ENCODE measurements at places on chromosomes 2 and 18. TPM values are rescaled to one million over a fixed set of nuclear protein-coding genes. Genes with fewer than 3 reads are reported as not detected.

DNA sequence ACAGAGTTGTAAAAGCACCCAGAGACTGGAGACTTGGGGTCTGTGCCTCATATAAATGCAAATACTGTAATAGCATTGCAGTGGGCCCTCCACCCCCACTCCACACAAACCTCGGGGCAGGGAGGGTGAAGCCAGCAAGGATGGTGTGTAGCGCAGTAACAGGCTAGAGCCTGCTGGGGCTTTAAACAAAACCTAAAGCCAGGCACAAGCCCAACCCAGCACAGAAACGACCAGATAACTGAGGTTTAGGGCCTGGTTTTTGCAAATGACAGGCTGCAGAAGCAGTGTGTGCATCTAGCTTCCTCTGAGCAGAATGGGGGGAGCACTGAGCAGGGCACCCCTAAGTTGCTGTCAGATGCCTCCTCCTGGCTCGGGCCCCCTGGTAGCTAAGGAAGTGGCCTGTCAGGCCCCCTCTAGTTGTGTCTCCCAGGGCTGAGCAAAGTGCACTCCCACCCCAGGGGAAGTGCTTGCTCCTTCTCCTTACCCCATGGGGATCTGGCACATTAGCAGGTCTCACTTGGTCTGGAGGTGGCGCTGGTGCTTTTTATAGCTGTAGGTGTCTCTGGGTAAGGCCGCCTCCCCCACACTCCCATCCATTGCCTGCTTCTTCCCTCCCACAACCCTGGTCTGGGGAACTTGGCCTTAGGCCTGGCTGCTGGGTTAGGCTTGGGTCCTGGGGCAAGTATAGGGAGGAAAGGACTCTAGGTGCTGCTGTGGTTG is 135.1 kb downstream of the CELF4 start:
- DNase-seq, result no peak
- H3K36me3 ChIP-seq, result no peaks in the 10 kb centered on the region

GRCh38 chr2:237922641-237923361 is 44.0 kb upstream of the UBE2F start:
- H3K27ac ChIP-seq, result no peak overlapping the region
- no peaks in the 10 kb centered on the region for H3K36me3 ChIP-seq
- peaks cover 14% of the 10 kb centered on the region for H3K4me1 ChIP-seq
- no peaks in the 10 kb centered on the region for H3K27me3 ChIP-seq
- DNase-seq, result no peak

- H3K36me3 ChIP-seq, result no peaks in the 10 kb centered on the region
- no peak overlapping the region for H3K4me3 ChIP-seq
- no peak for DNase-seq
- no peaks in the 10 kb centered on the region for H3K27me3 ChIP-seq
- no peak overlapping the region for H3K27ac ChIP-seq
Observed at GRCh38 chr2:68099260-68099659, 36.5 kb upstream of the C1D start.

DNA sequence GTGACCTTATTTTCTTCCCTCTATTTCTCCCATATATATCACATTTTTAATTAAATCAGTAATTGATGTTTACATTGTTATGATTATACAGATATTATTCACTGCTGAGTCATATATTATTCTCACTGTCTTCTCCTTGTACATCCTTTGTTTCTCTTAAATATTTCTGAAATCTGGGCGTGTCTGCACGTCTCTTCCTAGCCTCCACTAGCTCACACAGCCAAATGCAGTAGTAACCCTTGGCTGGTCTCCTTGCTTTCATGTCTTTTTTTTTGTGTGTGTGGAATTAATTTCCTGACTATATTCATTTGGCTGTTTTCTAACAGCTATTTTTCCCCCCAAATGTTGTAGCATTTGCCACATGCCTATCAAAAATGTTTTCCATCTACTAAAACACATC is 15.8 kb downstream of the CCNYL1 start:
- H3K4me1 ChIP-seq, result peaks cover 39% of the 10 kb centered on the region
- no peaks in the 10 kb centered on the region for H3K27me3 ChIP-seq
- peak overlapping the region; percentile 33 for H3K4me3 ChIP-seq
- no peak for DNase-seq
- peak overlapping the region; percentile 56 for H3K27ac ChIP-seq
- peaks cover 23% of the 10 kb centered on the region for H3K36me3 ChIP-seq

- no peak overlapping the region for H3K4me3 ChIP-seq
- no peaks in the 10 kb centered on the region for H3K27me3 ChIP-seq
- no peak for DNase-seq
- H3K27ac ChIP-seq, result no peak overlapping the region
- no peaks in the 10 kb centered on the region for H3K4me1 ChIP-seq
- peaks cover 3% of the 10 kb centered on the region for H3K36me3 ChIP-seq
Observed at GRCh38 chr18:75350512-75350839, 77.0 kb downstream of the SMIM21 start.

- H3K4me1 ChIP-seq, result no peaks in the 10 kb centered on the region
- H3K4me3 ChIP-seq, result no peak overlapping the region
- no peak for DNase-seq
- peaks cover 29% of the 10 kb centered on the region for H3K27me3 ChIP-seq
- H3K36me3 ChIP-seq, result no peaks in the 10 kb centered on the region
Observed at GRCh38 chr2:102277202-102277700, 34.1 kb upstream of the IL1RL1 start.

DNA sequence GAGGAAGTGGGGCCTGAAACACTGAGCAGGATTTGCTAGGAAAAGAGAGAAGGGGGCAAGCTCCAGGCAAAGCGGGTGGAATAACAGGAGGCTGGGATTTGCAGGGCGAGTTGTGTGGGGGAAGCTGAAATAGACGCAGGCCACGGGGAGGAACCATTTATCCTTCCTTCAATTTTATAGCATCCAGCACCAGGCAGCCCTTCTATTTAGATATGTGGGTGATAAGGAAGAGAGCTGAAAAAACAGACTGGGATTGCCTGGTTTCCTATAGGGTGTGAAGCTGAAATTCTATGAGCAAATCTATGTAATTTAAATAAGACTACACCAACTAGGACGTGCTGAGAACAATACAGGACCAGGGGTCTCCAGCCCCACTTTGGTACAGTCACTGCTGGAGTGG is 132.0 kb upstream of the REV1 start:
- peaks cover 69% of the 10 kb centered on the region for H3K36me3 ChIP-seq
- H3K27ac ChIP-seq, result no peak overlapping the region
- no peak overlapping the region for H3K4me3 ChIP-seq

- no peak overlapping the region for H3K4me3 ChIP-seq
- DNase-seq, result no peak
- no peaks in the 10 kb centered on the region for H3K36me3 ChIP-seq
- no peaks in the 10 kb centered on the region for H3K4me1 ChIP-seq
- no peak overlapping the region for H3K27ac ChIP-seq
Observed at GRCh38 chr2:110097506-110098220, 18.0 kb downstream of the MALL start.

GRCh38 chr2:170812710-170813600 is 3.7 kb upstream of the GAD1 start:
- DNase-seq, result no peak
- H3K27me3 ChIP-seq, result peaks cover 57% of the 10 kb centered on the region
- no peaks in the 10 kb centered on the region for H3K36me3 ChIP-seq
- peaks cover 30% of the 10 kb centered on the region for H3K4me1 ChIP-seq

GRCh38 chr2:234406085-234406484 is 90.8 kb downstream of the ARL4C start:
- peaks cover 7% of the 10 kb centered on the region for H3K27me3 ChIP-seq
- H3K27ac ChIP-seq, result no peak overlapping the region
- DNase-seq, result no peak
- H3K4me3 ChIP-seq, result no peak overlapping the region
- H3K36me3 ChIP-seq, result no peaks in the 10 kb centered on the region

DNA sequence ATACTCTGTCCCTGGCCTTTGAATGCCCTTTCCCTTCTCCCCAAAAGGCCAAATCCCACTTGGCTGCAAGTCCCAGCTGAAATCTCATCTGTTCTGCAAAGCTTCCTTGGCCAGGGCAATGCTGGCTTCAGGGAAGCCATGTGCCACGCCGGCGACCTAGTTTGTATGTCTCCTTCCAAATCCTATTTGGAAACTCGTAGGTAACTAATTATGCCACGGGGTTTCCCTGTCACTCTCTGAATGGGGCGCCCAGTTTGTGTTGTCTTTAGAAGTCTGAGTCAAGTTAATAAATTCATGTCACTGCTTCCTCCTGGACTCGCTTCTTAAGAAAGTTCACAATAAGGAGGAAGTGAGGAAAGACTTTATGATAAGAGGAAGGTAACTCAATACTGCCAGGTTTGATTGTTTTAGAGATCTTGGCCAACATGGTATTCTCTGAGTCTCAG is 19.1 kb downstream of the FHL2 start:
- peaks cover 3% of the 10 kb centered on the region for H3K27me3 ChIP-seq
- H3K36me3 ChIP-seq, result no peaks in the 10 kb centered on the region
- no peak overlapping the region for H3K4me3 ChIP-seq
- no peak for DNase-seq
- H3K4me1 ChIP-seq, result no peaks in the 10 kb centered on the region

DNA sequence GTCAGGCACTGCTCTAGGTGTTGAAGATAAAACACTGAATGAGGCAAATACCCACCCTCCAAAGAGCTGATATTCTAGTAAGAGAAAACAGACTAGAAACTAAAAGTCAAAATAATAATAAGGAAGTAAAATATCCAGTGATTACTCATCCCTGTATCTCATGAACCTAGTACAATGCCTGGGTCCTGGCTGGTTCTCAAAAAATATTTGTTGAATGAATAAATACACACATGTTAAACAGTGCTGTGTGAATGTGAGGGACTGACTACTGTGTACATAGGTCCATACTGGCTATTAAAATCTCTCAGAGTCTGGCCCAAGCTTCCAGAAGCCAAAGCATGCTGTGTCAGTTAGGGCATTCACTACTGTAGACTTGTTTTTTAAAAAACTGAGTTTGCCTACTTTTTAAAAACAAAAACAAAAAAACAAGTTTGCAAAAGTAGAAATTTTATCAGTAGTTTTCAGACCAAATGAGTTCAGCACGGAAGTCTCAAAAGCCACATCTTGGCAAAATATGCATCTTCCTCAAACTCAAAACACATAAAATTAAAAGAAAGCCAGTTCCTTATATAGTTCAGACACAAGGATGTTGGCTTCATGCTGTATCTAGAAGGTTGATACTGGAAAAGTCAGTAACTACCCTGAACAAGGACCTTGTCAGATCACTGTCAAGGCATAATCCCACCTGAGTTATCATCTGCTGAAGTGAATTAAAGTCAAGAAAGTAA is 136.2 kb downstream of the THADA start:
- H3K27ac ChIP-seq, result no peak overlapping the region
- H3K36me3 ChIP-seq, result peaks cover 24% of the 10 kb centered on the region
- H3K4me1 ChIP-seq, result peaks cover 39% of the 10 kb centered on the region

- peaks cover 2% of the 10 kb centered on the region for H3K27me3 ChIP-seq
- H3K27ac ChIP-seq, result no peak overlapping the region
- H3K4me3 ChIP-seq, result no peak overlapping the region
Observed at GRCh38 chr2:71516253-71516888, 63.0 kb downstream of the DYSF start.

SERPINB7 gene
- not detected for total RNA-seq

ALPP gene
- total RNA-seq, result not detected

SLC5A6 gene
- total RNA-seq, result 69.9 TPM

ELP2 gene
- total RNA-seq, result 124 TPM

PLCL1 gene
- total RNA-seq, result not detected

ONECUT2 gene
- not detected for total RNA-seq

SKA1 gene
- 0.71 TPM for total RNA-seq
